ENCODE measurements at places on chromosomes 2 and 18. TPM values are rescaled to one million over a fixed set of nuclear protein-coding genes. Genes with fewer than 3 reads are reported as not detected.

Gene ICA1L
- polyA plus RNA-seq, result 20.4 TPM

Gene TMEM37
- 26.7 TPM for polyA plus RNA-seq

Gene GREB1L
- 0.49 TPM for polyA plus RNA-seq

Gene ZDBF2
- 6.5 TPM for polyA plus RNA-seq

Gene APCDD1
- polyA plus RNA-seq, result 168 TPM

Gene FMNL2
- 82.2 TPM for polyA plus RNA-seq

DNA sequence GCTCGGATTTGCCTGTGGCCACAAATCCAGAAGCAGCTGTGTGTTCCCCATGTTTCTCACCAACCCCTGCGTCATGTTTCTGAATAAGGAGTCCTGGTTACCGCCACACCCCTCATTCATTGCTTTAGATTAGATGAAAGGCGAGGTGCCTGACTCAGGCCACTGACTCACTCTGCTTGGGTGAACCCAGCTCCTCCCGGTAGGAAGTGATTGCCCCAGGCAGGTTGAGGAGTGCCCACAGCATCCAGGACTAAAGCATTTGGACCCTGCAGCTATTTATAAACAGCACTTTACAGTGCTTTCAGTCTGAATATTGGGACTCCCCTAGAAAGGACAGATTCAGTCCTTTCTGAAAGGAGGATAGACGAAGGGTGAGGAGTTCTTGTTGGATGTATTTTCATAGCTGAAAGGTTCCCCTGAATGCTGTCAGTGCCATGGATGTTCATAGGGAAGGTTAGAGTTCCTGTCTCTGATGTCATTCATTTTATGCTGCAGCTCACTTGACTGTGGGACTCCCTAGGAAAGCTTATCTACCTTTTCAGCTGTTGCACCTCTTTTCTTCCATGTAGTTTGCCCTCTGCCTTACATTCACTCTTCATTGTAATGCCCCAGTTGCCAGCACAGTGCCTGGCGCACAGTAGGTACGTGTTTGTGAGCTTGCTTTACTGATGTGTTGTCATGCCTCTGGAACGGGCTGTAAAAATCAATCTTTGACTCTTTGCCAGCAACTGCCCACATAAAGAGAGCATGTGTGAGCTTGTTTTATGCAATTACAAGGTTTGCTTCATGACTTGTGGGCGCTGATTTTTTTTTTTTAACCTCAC is 14.9 kb downstream of the ITGA6 start:
- H3K4me1 ChIP-seq, result peaks cover 44% of the 10 kb centered on the region
- H3K36me3 ChIP-seq, result no peaks in the 10 kb centered on the region
- DNase-seq, result no peak
- no peaks in the 10 kb centered on the region for H3K27me3 ChIP-seq
- H3K4me3 ChIP-seq, result no peak overlapping the region

DNA sequence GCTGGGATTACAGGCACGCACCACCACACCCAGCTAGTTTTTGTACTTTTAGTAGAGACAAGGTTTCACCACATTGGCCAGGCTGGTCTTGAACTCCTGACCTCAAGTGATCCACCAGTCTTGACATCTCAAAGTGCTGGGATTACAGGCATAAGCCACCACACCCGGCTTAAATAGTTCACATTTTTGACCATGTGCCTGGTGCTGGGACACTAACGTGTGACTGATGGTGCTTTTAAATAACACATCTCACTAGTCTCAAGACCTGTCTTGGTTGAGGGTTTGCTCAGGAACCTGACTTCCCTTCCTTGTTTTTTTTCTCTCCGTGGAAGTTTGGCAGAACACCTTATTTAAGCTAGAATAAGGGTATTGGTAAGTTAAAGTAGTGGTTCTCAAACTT is 8.5 kb downstream of the FMNL2 start:
- H3K4me1 ChIP-seq, result peaks cover 13% of the 10 kb centered on the region
- no peak overlapping the region for H3K4me3 ChIP-seq
- no peaks in the 10 kb centered on the region for H3K27me3 ChIP-seq
- DNase-seq, result no peak

- no peak overlapping the region for H3K27ac ChIP-seq
- H3K36me3 ChIP-seq, result no peaks in the 10 kb centered on the region
- no peak overlapping the region for H3K4me3 ChIP-seq
These were observed 83.0 kb upstream of the ZNF532 start for GRCh38 chr18:58781627-58782194.

DNA sequence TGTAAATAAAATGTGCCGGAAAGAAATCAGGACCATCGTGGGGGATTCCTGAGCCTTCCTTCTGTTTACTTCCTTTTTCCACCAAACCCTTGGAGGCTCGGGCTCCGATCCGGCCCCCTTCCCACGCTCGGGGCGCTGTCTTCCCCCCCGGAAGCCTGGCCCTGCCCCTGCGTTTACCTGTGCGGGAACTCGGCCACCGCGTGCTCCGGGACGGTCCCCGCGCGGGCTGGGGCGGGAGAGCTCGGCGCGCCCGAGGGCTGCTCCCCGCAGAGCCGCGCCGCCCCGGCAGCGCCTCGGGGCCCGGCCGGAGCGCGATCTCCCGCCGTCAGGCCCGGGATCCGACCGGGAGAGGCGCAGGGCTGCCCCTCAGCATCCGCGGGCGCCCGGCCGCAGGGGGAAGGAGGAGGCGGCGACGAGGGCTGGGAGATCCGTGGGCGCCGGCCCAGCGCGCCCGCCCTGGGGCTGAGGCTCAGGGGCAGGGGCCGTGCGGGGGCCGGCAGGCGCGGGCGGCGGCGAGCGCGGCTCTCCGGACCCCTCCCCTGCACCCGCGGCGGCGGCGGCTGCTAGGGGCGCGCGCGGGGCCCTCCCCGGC is 435 bp downstream of the ADCY3 start:
- no peak overlapping the region for H3K27ac ChIP-seq
- peak overlapping the region; percentile 36 for H3K4me3 ChIP-seq
- H3K4me1 ChIP-seq, result peaks cover 28% of the 10 kb centered on the region
- peak; percentile 83 for DNase-seq
- H3K27me3 ChIP-seq, result peaks cover 39% of the 10 kb centered on the region
- no peaks in the 10 kb centered on the region for H3K36me3 ChIP-seq

GRCh38 chr2:172693037-172693436 is 42.6 kb upstream of the RAPGEF4 start:
- no peak for DNase-seq
- no peak overlapping the region for H3K4me3 ChIP-seq
- H3K27me3 ChIP-seq, result no peaks in the 10 kb centered on the region
- H3K36me3 ChIP-seq, result no peaks in the 10 kb centered on the region
- H3K4me1 ChIP-seq, result no peaks in the 10 kb centered on the region

GRCh38 chr18:27413495-27414401 is 228.6 kb upstream of the CHST9 start:
- no peaks in the 10 kb centered on the region for H3K27me3 ChIP-seq
- H3K4me1 ChIP-seq, result no peaks in the 10 kb centered on the region
- DNase-seq, result peak; percentile 6
- no peaks in the 10 kb centered on the region for H3K36me3 ChIP-seq
- no peak overlapping the region for H3K4me3 ChIP-seq

DNA sequence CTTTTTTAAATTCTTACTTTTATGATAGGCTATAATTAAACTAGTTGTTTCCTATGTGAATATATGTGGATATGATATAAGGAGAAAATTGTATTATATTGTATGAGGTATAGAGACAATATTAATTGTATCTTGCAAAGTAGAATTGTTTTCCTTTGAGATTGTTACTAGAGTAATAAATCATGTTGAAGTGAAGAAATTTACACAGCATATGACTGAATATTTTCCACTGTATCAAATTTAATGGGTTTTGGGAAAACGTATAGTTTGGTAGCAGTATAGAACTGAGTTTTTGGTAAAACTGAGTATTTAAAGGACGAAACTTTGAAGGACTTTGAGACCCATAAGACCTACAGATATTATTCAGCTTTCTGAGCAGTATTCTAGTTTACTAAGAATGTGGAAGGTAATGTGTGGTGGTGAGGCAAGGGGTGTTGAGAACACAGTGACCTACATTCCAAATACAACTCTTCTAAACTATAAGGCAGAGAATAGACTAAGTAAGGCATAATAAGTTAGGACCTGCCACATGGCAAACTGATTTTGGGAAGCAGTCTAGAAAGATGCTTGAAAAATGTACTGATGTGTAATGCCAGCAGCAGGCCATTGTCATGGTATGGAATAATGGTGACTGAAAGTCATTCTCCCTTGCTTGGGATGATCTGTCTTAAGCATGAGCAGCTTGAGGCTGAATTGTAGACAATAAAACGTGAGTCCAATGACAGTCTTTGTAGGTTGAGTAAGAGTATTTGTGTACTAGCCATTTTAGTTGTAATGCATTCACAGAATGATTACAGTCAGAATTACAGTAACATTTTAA is 29.6 kb downstream of the PKP4 start:
- no peaks in the 10 kb centered on the region for H3K36me3 ChIP-seq
- no peak overlapping the region for H3K27ac ChIP-seq
- H3K4me3 ChIP-seq, result no peak overlapping the region
- H3K27me3 ChIP-seq, result no peaks in the 10 kb centered on the region
- no peak for DNase-seq

DNA sequence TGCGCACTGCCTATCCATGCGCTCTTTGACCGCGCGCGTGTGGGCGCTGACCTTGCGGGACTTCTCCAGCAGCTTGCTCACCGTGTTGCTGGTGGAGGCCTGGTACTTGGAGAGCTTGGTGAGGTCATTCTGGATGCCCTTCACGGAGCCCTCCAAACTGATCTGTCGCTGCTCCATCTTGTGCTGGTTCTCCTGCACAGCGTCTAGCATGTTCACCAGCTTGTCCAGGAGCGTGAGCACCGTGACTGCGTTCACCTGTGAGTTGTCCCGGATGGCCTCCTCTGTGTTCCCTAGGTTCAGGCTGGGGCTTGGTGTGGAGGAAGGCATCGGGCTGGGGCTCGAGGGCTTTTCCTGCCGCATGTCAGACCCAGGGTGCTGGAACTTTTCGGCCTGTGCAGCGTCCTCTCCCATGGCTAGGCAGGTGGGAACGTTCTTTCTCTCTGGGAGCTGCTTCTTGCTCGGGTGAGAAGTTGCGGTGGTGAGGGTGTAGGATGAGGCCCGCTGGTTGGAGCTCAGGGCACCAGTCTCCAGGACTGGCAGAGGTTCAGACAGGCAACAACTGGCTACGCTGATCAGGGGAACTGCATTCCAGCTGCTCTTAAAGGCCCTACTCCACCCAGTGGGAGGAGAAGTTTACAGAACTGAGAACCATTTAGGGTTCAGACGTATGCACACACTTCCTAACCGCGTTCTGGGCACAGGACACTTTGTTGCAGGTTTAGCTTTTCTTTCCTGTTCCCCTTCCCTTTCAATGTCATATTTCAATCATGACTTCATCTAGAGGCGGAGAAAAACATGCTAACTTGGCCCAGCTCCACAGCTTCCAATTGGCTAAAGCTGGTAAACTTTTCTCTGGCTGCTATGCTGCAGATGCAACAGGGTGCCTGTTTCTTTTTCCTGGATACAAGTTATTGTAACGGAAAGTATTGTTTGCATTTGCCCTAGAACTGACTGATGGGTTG is at the start of gene CAVIN2:
TSS of gene CAVIN2 (minus strand) at position 574 of the 962 bp plus-strand sequence. CDS start at position 411, 163 bp downstream.
- H3K4me3 ChIP-seq, result peak within 1 kb of the TSS; percentile 61
- peak; percentile 78 for DNase-seq
- peaks cover 8% of the 10 kb centered on the region for H3K27me3 ChIP-seq
- H3K4me1 ChIP-seq, result no peaks in the 10 kb centered on the region

- H3K27me3 ChIP-seq, result no peaks in the 10 kb centered on the region
- H3K36me3 ChIP-seq, result no peaks in the 10 kb centered on the region
- H3K4me1 ChIP-seq, result peaks cover 39% of the 10 kb centered on the region
- no peak for DNase-seq
These were observed 10.8 kb downstream of the TSHZ1 start for GRCh38 chr18:75221397-75221796.

GRCh38 chr2:10879624-10880585 is 31.8 kb upstream of the KCNF1 start:
- no peak for DNase-seq
- H3K27ac ChIP-seq, result no peak overlapping the region
- H3K27me3 ChIP-seq, result no peaks in the 10 kb centered on the region
- no peak overlapping the region for H3K4me3 ChIP-seq
- H3K36me3 ChIP-seq, result no peaks in the 10 kb centered on the region

DNA sequence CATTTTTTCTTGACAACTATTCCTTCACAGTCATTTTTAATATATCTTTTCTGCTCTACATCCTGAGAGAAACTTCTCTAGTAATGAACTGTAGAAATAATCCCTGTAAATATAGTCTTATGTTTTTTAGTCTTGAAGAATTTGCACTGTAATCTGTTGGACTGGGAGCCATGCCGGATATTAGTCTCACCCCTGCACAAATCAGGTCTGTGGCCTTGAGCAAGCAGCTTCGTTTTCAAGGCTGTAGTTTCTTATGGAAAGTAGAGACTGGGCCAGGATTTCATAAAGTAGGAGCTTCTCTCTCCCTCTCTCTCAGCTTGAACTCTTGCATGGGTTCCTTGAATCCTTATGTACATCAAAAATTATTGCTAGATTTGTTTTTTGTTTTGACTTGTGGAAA is 8.7 kb downstream of the FARP2 start:
- no peak for DNase-seq
- H3K27me3 ChIP-seq, result no peaks in the 10 kb centered on the region
- H3K4me3 ChIP-seq, result no peak overlapping the region
- H3K36me3 ChIP-seq, result no peaks in the 10 kb centered on the region
- no peak overlapping the region for H3K27ac ChIP-seq

DNA sequence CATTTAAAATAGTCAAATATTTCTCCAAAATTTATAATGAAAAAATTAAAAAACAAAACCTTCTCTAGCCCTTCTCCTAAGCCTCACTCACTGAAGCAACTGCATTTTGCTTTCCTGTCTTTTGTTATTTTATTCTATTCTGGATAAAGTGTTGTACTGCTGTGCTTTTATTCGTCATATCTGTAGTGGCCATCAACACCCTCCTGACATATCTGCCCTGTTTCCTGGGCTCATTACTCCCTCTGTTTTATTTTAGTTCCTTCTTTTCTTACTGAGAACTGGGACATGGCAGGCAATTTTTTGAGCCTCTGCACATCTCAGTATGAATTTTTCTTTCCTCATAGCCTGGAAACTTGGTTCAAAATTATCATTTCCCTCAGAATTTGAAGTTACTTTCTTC is 224.2 kb downstream of the GULP1 start:
- no peaks in the 10 kb centered on the region for H3K4me1 ChIP-seq
- DNase-seq, result no peak
- H3K36me3 ChIP-seq, result no peaks in the 10 kb centered on the region
- H3K4me3 ChIP-seq, result no peak overlapping the region

DNA sequence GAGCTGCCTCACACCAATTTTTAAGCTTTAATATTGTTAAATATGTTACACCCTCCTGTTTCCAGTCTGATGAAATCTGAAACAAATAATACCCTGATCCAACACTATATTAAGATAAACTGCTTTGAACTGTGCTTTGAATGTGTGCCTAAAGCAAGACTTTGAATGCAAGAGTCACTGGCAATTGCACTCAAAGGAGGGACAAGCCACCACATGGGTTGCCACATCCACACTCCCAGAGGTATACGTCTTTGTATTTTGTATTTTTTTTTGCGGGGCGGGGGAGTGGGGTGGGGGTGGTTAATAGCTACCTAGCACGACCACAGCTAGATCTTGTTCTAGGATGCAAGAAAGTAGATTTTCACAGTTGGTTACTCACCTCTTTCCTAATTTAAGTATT is 1.8 kb upstream of the ZEB2 start:
- no peaks in the 10 kb centered on the region for H3K36me3 ChIP-seq
- no peak for DNase-seq
- peaks cover 65% of the 10 kb centered on the region for H3K27me3 ChIP-seq
- peak overlapping the region; percentile 89 for H3K27ac ChIP-seq
- H3K4me1 ChIP-seq, result peaks cover 43% of the 10 kb centered on the region

GRCh38 chr2:84537251-84537650 is 21.0 kb downstream of the DNAH6 start:
- no peaks in the 10 kb centered on the region for H3K27me3 ChIP-seq
- H3K27ac ChIP-seq, result no peak overlapping the region
- H3K4me1 ChIP-seq, result no peaks in the 10 kb centered on the region
- no peak overlapping the region for H3K4me3 ChIP-seq

Data from left lung (tissue), 14 donors.